ENCODE measurements at places on chromosomes 6 and 20.

- DNase-seq: no peak
Observed at GRCh38 chr6:37478827-37479226, 20.9 kb downstream of the CCDC167 start.

DNA sequence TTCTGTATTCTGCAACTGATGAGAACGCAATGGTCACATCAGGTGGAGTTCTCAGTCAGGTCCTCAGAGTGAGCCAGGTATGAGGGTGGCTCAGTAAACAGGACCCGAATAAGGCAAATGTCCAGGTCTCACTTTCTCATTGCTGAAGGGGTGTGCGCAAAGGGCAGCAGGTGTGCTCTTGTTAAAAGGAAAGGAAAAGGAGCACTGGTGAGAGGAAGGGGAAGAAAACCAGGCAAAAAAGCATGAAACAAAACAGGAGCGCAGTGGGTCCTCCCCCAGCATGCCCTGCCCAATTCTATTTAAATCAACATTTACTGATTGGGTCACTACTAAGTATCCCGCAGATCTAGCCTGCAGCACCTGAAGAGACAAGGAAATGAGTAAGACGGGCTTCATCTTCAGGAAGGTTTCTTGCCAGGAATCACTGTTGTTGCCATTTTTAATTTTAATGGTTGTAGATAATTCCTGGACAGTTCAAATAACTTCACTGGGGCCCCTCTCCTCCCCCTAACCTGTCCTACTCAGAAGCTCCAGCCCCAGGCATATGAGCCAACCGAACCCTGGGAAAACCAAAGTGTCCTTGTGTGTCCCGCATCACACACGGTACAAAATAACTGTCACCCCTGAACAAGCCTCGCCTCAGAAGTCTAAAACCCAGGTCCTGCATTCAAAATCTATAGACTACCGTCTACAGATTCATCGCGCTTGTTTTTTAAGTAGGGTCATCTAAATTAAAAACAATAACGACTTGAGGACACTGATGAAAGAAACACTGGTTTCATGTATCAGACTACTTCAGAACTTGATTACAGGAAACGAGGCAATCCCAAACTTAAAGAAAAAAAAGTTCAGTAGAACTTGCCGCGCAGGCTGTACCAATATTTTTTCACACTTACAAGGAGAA lies 980 bp downstream of the MBOAT1 start:
- DNase-seq: no peak

DNA sequence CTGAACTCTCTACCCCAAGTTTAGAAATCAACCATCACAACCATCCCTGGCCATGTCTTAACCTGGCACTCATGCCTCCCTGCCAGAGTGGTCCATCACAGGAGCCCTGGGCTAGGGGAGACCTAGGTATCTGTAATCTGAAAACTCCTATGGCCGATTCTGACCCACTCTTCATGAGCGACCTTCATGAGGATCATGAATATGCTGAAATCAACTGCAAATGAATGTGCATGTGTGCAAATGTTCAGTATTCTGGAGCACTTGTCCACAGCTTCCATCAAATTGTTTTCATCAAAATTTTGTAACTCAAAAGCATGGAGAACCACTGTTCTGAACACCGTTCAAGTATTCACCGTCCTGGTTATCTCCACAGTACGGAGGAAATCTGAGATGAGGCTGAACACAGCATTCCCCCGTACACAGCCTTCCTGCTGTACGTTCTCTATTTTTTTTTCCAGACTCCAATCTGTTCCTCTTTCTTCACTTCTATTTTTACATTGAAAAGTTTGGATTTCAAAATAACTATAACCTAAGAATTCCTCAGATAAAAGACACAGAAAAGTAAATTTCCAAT lies 17.7 kb downstream of the METTL24 start:
- DNase-seq: no peak

DNA sequence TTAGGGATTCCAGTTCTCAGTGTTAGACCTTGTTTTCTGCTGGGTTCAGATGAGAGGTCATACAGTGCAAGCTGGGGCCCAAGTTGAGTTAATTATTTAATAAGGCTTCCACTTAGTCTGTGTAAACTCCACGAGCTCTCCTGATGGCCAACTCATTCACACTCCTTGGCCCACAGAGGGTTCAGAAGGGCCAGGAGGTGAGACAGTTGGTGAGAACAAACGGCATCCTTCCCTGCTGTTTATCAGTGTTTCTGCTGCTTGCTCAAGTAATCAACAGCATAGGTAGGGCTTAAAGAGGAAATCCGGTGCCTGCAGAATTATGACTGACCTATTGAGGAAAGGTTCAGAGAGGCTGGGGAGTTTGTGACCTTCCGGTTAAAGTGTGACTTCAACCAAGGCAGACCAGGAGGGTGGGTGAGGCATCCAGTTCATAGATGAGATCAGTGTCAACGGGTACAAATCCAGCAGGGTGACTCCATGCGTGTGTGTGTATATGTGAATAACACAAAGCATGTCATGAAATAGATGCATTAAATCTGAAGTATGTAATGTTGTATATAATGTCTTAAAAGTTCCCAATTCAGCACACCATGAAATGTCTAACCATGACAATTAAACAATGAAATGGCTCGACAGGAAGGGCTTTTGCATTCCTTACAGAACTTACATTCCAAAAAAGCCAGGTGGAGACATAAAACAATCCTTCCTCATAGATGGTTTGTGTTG lies 37.4 kb upstream of the BCAS1 start:
- DNase-seq: no peak

- DNase-seq: no peak
Observed at GRCh38 chr20:42949950-42950349, 239.8 kb downstream of the PTPRT start.

DNA sequence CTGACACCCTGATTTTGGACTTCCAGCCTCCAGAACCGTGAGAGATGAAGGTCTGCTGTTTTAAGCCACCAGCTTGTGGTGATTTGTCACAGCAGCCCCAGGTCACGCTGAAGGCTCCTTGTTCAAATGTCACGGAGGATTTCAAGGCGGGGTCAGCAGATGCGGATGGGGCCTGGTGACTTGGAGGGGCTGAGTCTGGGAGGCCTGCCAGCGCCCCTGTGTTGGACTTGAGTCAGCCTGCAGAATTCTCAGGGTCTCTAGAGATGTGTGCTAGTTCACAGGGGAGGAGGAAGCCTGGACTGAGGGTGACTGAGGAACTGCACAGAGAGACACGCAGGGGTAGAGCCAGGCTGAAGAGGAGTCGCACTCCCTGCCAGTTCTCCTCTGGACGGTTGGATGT lies 19.5 kb upstream of the TAF4 start:
- DNase-seq: no peak

GRCh38 chr20:61808447-61808846 lies 257.2 kb downstream of the TAF4 start:
- DNase-seq: no peak

GRCh38 chr6:16482702-16483314 lies 244.4 kb downstream of the GMPR start:
- DNase-seq: no peak

- no peak for DNase-seq
Observed at GRCh38 chr6:137443901-137444300, 50.3 kb downstream of the OLIG3 start.

- DNase-seq: no peak
Observed at GRCh38 chr6:12163149-12163548, 127.0 kb upstream of the EDN1 start.

- no peak for DNase-seq
Observed at GRCh38 chr6:17059850-17060249, 42.0 kb upstream of the STMND1 start.

GRCh38 chr6:6466967-6467761 lies 121.4 kb upstream of the LY86 start:
- DNase-seq: no peak

GRCh38 chr6:113481458-113481857 lies 375.7 kb upstream of the MARCKS start:
- no peak for DNase-seq

- no peak for DNase-seq
Observed at GRCh38 chr6:117072134-117072533, 193.2 kb upstream of the VGLL2 start.

DNA sequence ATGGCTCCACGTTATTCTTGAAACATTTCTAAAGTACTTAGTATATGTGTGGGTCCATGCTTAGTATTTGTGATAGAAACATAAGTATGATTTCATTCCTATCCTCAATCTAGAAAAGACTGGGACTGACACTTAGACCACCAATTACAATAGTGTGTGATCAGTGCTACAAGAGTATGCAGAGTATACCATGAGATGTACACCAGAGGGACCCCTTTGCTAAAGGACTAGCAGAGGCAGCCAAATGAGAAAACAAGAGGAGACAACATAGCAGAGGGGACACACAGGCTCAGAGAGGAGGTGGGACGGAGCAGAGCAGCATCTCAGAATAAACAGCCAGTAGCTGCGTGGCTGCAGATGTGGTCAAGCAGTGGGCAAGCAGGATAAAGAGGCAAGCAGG lies 21.0 kb downstream of the RMND1 start:
- no peak for DNase-seq

- DNase-seq: no peak
Observed at GRCh38 chr6:41367700-41368099, 32.3 kb downstream of the NCR2 start.

GRCh38 chr6:34095741-34096140 lies 50.1 kb downstream of the GRM4 start:
- DNase-seq: no peak

DNA sequence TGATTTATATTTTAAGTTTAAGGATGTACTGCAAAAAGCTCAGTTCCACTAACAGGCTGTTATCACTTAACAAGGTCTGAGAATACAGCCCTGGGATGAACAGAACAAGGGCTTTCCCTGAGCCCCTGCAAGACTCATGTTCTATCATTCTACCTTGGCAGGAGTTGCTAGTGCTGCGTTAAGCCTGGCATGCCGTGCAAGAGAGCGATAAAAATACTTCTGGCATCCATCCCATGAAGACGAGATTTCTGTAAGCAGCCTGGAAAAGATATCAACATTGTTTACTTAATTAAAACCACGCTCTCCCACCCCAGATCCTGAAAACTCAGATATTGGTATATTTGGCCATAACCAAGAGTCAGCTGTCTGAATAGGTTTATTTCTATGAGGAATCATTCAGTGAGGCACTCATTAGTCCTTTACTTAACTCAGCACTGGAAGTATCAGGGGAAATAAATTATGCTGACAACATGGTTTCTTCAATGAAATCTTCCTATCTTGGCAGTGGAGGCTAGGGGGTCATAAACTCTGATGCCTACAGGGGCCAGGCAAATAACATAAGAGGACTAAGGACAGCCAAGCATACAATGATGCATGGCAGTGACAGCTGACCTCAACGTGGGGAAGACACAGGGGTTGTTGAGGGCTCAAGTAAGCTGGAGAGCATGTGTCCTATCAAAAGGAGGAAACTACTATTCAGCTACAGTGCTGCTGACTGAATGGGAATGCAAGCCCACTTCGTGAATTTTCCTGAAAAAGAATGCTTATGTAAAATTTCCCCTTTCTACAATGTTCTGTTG lies 37.6 kb upstream of the LYRM2 start:
- no peak for DNase-seq

DNA sequence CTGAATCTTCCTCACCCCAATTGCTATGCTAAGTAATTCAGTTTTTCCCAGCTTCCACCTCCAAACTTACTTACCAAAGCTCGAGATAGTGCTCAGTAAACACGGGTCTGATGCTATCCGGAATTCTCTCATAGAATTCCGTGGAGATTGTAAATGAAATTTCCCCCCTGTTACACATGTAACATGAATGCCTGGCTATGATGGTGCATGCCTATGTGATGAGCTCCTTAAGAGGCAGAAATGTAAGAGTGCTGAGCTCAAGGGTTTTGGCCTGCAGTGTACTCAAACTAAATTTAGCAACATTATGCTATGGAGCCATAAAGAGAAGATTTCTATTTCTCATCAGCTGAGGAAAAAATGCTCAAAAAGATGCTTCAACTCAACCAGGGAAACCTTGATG lies 133.4 kb upstream of the FUT9 start:
- DNase-seq: no peak

- no peak for DNase-seq
Observed at GRCh38 chr6:113954653-113955052, 16.3 kb downstream of the HDAC2 start.

DNA sequence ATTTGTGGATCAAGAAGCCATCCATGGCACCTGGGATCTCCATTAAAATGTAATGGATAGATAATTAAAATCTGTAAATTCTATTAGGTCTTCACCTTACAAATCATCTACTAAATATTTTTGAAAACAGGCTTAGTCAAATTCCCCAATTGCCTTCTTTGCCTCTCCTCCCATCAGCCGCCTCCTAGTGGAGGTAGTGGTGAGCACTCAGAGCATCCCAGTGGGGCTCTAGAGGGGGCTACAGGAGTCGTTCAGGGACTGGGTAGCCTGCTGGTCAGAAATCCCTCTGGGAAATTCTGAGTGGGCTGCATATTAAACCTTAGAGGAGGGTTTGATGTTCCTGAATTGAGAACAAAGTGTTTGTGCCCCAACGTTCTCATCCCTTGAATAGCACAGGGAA lies 20.8 kb upstream of the PAX1 start:
- DNase-seq: no peak

- DNase-seq: no peak
Observed at GRCh38 chr20:25486377-25486776, 78.9 kb downstream of the GINS1 start.

- no peak for DNase-seq
Observed at GRCh38 chr20:19554666-19555065, 203.4 kb upstream of the RIN2 start.

DNA sequence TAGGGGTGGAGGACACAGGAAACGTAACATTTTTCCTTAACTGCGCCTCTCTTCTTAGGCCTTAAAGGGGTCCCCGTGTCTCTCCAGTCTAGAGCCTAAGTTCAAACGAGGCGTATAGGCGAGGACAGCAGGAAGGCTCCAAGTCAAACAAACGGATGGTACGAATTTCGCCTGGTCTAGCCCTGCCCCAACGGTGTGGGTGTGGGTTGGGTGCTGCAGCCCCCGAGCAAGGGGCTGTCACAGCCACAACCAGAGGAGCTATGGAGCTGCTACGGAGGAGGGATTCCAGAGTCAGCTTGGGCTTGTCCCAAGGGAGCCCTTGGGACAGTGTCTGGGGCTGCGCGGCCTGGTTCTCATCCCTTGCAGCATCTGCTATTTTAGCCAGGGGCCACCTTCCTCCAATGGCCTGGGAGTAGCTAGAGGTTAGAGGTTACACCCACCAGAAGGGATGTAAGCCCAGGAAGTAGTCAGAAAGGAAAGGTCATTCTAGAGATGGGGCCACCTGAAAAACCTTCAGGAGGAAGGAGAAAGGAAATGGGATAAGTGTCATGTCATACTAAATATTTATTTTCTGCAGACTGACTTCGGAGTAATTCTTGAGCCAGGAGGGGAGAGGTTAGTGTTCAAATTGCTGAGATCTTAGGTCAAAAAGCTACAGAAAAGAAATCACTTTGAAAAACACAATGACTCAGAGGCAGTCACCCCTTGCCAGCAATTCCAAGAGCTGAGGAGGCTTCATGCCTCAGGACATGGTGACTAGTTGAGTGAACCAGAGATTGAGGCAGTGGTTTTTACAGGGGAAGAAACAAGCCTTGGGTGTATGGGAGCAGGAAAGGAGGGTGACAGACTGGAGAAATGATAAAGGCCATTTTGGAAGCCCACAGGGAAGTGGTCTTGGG lies 21.7 kb downstream of the VPS52 start:
- DNase-seq: no peak

Data from stimulated activated CD4-positive, alpha-beta T cell treated with anti-CD3 and anti-CD28 coated beads, Interleukin-15, amount 100 ng/mL, for 48 hours (primary cell).